ENCODE measurements at places on chromosomes 7 and 10.

DNA sequence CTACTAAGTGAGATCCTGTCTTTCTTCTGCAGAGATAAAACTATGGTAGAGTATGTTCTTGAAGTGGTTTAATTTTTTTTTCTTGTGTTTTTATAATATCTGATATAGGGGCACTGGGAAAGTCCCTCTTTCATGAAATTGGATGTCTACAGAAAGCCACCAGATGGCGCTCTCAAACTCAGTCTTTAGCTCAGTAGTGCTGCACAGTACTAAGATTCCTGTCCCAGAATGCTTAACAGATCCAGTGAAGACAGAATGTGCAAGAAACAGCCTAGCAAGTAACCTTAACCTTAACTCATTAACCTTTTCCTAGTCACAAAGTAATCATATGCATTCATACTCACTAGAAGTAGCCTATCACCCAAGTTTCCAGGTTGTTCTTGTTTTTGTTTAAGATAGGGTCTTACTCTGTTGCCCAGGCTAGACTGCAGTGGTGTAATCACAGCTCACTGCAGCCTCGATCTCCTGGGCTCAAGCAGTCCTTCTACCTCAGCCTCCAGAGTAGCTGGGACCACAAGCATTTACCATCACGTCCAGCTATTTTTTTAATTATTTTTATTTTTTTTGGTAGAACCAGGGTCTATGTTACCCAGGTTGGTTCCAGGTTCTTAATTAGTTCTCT is 56.7 kb downstream of the IDE start:
- DNase-seq = peak; percentile 72

- no peak for DNase-seq
Observed at GRCh38 chr10:88372051-88372715, 210.9 kb downstream of the RNLS start.

DNA sequence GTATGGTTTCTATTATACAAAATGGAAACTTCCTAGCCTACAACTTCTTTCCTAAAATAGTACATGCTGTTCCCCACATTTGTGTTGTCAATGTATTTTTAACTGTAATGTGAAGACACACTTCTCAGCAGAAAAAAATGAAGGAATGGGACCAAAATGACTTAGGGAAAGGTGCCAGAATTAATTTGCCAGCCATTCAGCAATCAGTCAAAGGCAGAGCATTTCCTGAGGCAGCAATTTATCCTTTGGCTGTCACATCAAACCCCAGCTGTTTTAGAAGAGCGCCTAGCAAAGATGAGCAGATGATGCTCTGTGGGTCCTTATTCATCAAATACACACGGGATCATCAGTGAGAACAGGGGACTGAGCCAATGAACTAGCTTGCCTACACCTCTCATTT is 592.5 kb downstream of the KCNMA1 start:
- no peak for DNase-seq

DNA sequence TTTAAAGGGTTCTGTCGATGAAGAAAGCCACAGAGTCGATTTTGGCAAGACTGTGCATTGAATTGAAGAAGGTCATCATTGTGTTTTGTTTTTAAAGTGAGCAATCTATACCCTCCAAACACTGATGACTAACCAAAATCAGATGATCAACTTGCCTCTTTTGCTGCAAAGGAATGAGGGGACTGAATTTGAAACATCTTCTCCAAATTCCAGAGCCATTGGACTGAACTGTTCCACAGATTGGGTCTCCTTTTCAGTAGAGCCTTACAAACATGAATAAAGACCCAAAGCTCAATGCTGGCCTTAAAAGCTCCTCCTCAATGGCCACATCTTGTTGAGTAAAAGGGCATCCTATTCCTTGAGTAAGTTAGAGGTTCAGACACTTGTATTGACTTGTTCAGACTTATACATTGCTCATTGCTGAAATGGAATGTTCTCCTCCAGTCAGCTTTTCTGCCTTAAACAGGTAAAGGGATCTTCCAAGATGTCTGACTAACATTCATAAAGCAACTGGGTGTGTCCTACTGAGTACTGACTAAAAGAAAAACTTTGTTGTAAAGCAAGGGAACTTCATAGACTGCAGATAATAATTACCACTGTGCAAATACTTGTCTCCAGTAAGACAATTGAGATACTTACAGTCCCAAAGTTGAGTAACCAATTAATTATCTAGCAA is 630.6 kb downstream of the KCNMA1 start:
- no peak for DNase-seq

- DNase-seq = peak; percentile 59
Observed at GRCh38 chr10:22379059-22379458, 33.8 kb downstream of the SPAG6 start.

- DNase-seq = no peak
Observed at GRCh38 chr7:157371296-157371695, 34.5 kb downstream of the DNAJB6 start.

GRCh38 chr10:81414038-81414437 is 461.0 kb upstream of the NRG3 start:
- no peak for DNase-seq

- no peak for DNase-seq
Observed at GRCh38 chr7:8154272-8154671, 107.7 kb downstream of the ICA1 start.

GRCh38 chr7:146331369-146331768 is 214.8 kb downstream of the CNTNAP2 start:
- no peak for DNase-seq

DNA sequence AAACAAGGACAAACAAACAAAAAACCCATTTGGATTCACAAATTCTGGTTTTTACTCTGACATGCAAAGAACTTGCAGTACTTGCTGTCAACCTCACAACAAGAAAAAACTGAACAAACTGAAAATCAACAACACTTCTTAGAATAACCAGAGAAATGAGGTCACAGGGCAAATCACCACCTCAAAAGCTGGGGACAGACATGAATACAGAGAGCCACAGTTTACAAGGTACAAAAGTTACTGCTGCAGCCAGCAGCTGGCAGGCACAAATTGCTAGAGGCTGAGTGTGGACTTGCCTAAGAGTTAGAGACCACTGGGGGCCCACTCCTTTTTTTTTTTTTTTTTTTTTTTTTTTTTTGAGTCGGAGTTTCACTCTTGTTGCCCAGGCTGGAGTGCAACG is 15.0 kb upstream of the RNF32 start:
- no peak for DNase-seq

DNA sequence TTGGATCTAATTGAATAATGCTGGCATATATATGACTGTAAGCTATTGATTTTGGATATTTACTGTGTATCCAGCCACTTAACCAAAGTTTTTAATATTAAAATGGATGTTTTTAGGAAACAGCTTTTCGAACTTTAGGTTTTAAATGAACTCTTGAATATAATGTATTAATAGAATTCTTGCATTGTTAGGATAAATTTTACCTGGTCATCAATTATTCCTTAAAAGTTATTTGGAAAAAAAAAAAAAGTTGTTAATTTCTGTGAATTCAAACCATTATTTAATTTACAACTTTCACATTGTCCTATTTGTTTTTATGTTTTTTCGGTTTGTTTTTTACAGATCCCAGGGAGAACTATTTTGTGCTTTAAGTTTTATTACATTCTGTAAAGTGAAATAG is 9.8 kb downstream of the TMEM209 start:
- DNase-seq = no peak
